ENCODE measurements at places on chromosomes 11 and 22.

DNA sequence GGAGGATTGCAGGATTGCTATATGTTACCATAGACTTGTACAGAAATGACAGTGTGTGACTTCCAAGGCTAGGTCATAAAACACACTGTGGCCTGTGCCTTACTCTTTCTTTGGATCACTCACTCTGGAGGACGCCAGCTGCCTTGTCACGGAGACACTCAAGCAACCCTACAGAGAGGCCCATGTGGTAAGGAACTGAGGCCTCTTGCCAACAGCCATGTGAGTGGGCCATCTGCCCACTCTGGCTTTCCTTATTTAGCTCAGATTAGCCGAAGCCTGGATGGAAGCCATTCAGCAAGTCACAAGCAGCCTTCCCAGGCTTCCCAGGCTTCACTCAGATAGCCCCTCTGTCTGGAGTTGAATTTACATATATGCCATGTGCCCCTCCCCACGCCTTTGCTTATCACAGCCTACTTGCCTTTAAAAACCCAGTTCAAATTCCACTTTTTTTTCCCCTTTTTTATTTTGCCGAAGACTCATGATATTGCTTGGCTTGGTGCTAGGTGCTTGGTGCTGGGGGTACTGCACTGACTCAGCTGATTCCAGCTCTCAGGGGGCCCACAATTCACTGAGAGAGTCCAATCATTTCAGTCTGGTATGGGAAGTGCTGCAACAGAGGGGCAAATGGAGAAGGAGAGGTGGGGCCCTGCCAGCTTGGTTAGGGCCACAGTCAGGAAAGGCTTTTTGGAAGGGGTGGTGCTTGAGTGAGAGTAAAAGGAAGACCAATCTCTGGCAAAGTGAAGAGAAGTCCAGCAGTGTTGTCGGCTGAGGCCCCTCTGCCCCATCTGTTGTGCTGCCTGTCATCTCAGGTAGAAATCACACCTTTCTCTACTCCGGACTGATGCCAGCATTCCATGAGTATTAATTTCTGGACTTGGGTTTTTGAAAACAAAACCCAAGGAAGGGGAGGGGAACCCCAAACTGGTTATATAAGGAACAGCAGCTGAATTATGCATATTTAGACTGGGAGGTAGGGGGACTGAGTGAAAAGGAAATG lies 14.5 kb upstream of the P4HA3 start:
- no peak for ATAC-seq

- ATAC-seq = no peak
Observed at GRCh38 chr11:33616552-33616951, 84.1 kb downstream of the C11orf91 start.

GRCh38 chr11:94604482-94604881 lies 37.3 kb downstream of the PIWIL4 start:
- ATAC-seq = no peak

DNA sequence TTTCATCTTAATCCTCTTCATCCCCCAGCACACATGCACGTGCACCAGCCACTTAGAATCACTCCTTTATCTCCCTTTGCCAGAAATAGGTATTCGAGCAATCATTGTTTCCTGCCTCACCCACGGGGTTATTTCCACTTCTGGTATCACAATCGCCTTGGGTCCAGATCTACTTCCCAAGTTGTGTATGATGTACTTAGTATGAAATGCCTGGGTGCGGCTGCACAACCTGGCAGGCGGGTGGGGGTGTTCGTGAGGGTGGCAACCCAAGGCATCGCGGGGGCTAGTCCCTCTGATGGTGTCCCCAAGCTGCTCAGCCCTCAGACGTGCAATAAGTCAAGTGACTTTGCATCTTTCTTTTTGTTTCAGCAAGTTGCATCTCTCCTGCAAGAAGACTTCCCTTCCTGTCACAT lies 475.6 kb downstream of the MIAT start:
- no peak for ATAC-seq

DNA sequence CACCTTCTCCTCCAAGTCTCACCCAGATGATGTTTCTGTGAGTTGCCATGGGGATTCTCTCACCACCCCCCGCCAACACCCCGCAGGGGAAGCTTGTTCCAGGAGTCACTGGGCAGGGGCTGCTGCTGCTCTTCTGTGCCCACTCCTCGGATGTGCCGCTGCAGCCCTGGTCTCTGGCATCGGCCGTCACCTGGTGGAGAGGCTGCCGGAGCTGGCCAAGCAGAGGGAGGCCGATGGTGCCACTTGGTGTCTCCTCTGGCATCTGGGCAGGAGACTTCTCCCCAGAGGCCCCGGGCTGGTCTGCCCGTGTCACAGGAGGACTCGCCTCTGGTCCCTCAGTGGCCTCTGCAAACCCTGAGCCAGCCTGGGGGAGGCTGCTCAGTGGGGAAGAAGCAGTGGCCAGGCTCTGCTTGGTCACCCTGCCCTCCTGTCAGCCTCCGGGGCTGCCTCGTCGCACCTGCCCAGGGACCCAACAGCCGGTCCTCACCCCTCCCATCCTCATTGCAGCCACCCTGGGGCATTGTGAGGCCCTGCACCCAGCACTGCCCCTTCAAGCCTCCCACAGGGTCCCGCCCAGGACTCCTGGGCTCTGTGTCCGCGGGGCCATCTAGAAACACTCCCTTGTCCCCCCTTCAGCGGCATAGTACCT lies 424 bp upstream of the ADORA2A start:
- no peak for ATAC-seq

- no peak for ATAC-seq
Observed at GRCh38 chr22:26476705-26477340, 6.8 kb downstream of the HPS4 start.

Measured in stimulated activated memory B cell treated with anti-CD40 and anti-IgM and Interleukin-4, amounts not matched to agents 10 μg/mL and 1 μg/mL and 100 μg/mL, for 72 hours (primary cell).